ENCODE measurements at places on chromosomes 7 and 10. TPM values are rescaled to one million over a fixed set of nuclear protein-coding genes. Genes with fewer than 3 reads are reported as not detected.

The PON1 gene
- 1.3 TPM for total RNA-seq

The TBX20 gene
- 1.9 TPM for total RNA-seq

The EFCAB10 gene
- total RNA-seq = 3.3 TPM

The STAG3 gene
- total RNA-seq = 0.37 TPM

The FXYD4 gene
- total RNA-seq = not detected

The LIPA gene
- total RNA-seq = 48.1 TPM

The MBL2 gene
- total RNA-seq = not detected

All from A549 treated with Hydrocortisone at 1 μM for 4 hours (cell line).